ENCODE measurements at places on chromosomes 13 and 19.

DNA sequence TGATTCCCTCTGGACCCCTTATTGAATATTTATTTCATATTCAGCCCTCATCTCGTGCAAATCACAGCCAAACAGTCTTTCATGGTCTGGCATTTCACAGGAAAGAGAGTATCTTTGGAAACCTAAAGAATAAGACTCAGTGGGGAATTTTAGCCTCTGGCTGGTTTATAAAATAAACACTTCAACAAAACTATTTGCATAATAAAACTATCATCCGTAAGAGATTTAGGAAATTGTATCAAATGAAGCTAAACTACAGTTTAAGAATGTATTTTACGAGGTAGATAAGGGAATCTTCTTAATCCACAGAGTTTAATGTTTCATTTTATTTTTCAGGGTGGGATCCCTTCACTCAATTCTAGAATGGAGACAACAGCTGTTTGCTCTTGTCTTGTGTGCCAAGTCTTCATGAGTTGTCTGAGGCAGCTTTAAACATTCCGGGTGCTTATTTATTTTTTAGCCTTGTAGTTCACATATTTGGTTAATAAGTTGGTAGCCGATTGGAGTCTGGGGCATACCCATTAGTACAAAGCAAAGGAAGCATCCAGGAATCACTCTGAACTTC is 634.4 kb upstream of the KLF12 start:
- no peak for DNase-seq

GRCh38 chr13:111275382-111275781 is 45.1 kb upstream of the TEX29 start:
- no peak for DNase-seq

- DNase-seq, result no peak
Observed at GRCh38 chr19:18807861-18808331, 16.8 kb upstream of the COMP start.

GRCh38 chr19:5567360-5567969 is at the start of gene TINCR:
TINCR (minus strand) TSS chr19:5567953.
- DNase-seq, result no peak

- no peak for DNase-seq
Observed at GRCh38 chr19:10617409-10618121, 7.8 kb upstream of the SLC44A2 start.
